ENCODE measurements at places on chromosomes 6 and 20.

- no peak for DNase-seq
Measured at GRCh38 chr6:36938536-36938935, 16.0 kb upstream of the PI16 start.

GRCh38 chr20:62567246-62568044, 74.9 kb upstream of the SLCO4A1 start:
- no peak for DNase-seq

GRCh38 chr20:61310954-61311353, 58.9 kb downstream of the CDH4 start:
- no peak for DNase-seq

GRCh38 chr6:108727966-108728730, 120.1 kb upstream of the ARMC2 start:
- DNase-seq, result no peak

GRCh38 chr20:58852543-58853271, at the start of gene GNAS:
Gene GNAS (plus strand): TSS chr20:58852716.
- DNase-seq, result peak; percentile 79

DNA sequence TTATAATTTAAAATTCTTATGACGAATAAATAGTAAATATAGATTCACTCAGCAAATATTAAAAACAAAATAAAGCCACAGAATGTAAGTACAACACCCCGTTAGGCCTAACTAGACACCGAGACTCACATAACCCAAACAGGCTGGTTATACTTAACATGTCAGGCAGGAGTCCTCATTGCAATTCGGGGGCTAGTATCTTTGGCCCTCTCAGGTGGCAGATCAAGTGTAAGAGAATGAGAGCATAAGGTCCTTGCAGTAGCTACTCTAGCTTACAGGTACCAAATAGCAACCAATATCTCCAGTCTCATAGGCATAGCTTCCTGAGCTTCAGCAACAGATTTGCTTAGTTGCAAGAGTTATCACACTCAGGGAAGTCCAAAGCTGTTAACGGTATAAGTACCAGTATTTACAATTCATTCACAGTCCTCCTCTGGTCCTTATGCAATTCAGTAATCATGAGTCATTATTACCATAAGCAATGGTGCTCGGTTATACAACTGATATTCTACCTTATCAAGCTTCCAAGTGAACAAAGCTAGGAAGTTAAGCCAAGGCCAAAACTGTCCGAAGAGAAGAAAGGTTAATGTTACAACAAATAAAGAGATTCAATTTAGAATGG, 20.1 kb downstream of the REV3L start:
- DNase-seq, result no peak

DNA sequence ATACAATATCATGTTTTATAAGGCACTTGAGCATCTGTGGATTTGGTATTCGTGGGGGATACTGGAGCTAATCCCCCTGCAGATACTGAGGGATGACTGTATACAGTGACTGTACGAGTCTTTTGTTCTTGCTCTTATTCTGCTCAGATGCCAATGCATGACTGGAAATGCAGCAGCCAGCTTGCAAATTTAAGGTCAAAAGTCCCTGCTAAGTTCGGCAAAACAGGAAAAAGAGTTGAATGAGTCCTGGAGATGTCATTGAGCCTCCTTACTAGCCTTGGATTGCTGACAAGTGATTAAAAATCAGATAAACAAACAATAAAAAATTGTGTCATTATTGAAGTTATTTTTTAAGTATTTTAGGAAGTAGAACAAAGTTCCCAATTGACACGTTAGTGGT, 599.3 kb upstream of the IMPG1 start:
- DNase-seq, result no peak

DNA sequence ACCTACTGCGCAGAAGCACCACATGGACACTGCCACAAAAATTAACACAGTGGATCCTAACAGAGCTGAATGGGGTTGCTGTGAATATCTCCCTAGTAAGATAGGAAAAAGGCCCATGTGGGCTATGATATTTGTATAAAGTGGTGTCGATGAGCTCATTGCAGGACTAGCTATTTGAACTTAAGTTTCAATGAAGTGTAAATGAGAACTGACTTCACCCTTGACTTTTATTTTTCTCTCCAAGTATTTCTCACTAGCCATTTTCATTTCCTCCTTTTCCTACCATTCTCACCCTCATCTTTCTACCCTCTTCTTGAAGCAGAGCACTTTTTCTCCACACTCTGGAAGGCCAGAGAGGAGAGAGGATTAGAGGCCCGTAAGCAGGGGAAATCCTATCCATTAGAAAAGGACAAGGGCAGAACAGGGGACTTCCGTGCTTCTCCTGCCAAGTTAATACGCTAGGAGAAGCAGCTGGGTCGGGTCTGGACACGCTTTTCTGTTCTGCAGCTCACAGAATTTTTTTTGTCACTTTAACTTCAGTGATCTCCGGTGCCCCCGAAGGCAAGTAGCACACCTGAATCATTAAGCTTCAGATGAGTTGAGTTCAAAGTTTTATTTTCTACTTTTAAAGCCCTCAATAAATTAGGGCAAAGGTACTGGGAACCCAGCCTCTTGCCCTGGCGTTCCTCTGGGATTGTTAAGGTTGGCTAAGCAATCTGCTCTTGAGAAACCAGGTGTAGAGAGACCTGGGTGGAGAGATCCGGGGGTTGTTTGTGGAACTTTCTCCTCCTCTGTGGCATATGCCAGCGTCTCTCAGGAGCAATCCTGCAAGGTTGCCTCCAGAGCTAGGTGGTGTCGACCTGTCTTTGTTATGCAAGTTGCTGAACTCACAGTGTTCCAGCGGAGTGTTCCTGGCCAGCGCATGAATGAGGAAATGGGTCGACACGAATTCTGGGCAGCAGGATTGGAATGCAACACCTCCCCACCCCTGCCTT, 56.2 kb upstream of the ARID1B start:
- DNase-seq, result no peak

DNA sequence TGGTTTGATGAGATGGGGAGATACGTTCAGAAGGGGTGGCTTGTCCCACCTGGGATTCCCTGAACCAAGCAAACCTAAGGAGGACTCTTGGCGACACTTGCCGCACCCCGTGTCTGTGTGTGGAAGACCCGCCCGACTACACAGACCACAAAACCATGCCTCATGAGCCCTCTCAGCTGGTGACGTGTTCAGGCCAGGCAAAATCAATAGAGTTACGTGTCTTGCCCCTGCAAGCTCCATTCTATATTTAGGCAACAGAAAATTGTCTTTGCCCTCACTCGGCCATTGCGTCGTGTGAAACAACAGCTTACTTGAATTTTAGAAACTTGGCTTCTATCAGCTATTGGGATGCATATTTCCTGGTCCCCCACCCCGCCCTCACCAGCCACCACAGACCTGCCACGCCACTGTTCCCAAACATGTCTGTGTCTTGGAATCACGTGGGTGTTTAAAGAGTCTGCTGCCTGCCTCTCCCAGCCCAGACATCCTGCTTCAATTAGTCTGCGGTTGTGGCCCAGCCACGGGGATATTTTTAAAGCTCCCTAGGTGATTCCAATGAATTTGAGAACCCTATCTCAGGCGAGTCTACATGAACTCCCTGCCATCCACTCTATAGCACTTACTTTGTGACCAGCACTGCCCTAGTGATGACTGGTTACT, 279.2 kb upstream of the EXOC2 start:
- no peak for DNase-seq

DNA sequence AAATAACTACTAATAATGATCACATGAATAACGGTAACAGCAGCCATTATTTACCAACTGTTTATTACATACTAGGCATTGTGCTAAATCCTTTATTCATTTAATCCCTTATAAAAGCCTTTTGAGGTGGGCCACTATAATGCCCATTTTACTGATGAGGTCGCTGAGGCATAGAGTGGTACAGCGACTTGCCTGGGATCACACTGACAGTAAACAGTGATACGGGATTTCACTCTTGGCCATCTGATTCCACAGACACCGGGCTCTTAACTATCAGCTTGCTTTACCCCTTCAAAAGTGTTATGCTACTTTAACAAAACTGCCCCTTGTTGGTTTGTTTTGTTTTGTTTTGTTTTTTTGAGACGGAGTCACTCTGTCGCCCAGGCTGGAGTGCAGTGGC, 2.2 kb upstream of the RAB22A start:
- no peak for DNase-seq

DNA sequence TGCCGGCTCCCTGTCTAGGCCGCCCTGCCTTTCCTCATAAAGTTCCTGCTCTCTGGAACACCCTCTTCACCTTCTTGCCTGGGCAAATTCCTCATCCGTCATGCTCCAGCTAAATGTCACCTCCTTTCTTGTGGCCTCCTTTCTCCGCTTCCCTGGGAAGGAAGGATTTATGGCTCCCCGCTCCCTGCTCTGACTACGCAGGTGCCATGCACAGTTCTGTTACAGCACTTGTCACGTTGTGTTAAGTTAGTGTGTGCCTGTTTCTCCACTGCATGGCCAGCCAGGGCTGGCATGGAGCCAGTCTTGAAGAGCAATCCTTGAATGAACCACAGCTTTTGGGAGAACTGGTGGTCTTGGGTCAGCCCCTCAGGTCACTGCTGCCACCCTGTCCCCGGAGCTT, 61.7 kb downstream of the CD40 start:
- no peak for DNase-seq

DNA sequence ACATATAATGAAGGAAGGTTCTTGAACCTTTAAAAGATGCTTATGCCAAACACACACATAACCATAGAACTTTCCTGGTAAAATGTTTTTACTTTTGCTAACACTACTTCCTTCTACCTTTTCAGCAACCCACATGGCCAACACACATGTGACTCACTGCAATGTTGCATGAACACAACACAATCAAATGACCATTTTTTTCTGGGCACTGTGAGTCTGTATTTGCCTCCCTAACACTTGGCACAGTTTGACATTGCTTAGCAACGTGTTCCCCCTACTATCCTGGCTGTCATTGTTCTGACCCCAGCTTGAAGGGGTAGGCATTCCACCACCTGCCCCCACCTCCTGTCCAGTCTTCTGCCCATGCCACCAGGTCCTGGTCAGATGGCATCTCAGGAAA, 204.8 kb upstream of the PRND start:
- DNase-seq, result no peak

DNA sequence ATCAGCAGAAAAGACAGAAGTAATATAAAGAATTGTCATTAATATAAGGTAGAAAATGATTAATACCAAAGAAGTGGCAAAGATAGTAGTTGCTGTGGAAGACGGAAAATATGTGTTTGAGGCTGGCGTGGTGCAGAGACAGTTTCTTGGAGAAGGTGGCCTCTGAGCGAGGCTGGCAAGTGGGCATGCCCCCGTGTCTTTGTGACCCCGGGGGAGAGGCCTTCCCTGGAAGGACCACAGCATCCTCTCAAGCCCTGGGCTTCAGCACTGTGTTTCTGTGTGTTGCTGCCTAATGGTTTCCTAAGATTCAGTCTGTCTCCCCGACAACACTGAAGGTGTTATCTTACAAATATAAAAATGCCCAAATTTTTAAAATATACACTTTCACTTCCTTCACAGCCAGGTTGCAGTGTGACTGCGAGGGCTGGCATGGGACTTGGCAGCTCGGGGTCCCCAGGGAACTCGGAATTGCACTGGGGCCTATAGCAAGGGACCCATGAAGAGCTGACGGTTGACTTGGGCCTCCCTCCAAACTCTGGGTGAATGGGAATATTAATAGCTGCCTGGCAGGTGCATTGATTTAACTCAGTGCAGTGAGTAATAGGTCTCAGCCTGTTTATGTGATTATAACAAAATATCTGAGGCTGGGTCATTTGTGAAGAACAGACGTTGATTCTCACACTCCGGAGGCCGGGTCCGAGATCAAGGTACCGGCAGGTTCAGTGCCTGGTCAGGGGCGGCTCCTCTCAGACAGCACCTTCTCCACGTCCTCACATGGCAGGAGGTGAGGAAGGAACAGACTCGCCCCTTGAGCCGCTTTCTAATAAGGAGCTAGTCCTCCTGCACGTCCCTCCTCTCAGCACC, 47.4 kb upstream of the AFDN start:
- DNase-seq, result no peak

- no peak for DNase-seq
Measured at GRCh38 chr20:60474385-60474910, 516.2 kb downstream of the CDH26 start.

- DNase-seq, result no peak
Measured at GRCh38 chr6:150198532-150198931, 55.7 kb downstream of the PPP1R14C start.

GRCh38 chr20:986733-987355, 15.3 kb downstream of the RSPO4 start:
- DNase-seq, result no peak

GRCh38 chr6:80541181-80541580, 434.7 kb downstream of the BCKDHB start:
- no peak for DNase-seq

DNA sequence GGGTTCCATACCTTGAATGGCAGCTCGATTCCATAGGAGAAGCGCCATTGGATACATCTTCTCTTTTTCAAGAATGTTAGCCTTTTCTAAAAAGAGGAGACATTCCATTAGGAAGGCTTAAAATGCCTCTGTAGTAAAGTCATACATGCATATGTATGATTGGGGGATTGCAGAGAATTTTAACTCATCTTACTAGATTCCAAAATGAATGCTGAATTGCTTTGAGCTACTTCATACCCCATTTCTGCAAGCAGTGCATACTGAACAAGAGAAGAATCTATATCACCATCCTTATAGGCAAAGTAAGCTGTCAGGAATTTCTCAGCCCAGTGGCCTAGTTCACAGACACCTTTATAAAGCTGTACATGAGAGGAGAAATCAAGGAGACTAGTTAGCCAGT, 80.3 kb downstream of the NDUFAF5 start:
- DNase-seq, result no peak

- no peak for DNase-seq
Measured at GRCh38 chr6:22112461-22112860, 184.4 kb downstream of the PRL start.

DNA sequence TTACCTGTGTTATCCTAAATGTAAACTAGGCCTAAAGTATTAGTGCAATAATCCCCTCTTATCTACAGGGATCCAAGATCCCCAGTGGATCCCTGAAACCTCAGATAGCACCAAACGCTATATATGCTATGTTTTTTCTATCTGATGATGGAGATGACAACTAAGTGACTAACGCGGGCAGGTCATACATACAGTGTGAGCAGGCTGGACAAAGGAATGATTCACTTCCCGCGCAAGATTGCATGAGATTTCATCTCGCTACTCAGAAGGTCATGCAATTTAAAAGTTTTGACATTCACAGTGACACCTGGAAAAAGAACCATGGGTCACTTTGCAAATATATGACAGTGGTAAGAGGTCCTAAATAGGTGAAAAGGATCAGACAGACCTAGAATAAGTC, 875.9 kb downstream of the HACE1 start:
- no peak for DNase-seq

- no peak for DNase-seq
Measured at GRCh38 chr6:25165177-25165576, 114.0 kb upstream of the CARMIL1 start.

GRCh38 chr6:11270030-11271027, 37.9 kb upstream of the NEDD9 start:
- no peak for DNase-seq

GRCh38 chr6:106745824-106746582, 116.6 kb downstream of the QRSL1 start:
- DNase-seq, result no peak
